ENCODE measurements at places on chromosomes 12 and 14.

DNA sequence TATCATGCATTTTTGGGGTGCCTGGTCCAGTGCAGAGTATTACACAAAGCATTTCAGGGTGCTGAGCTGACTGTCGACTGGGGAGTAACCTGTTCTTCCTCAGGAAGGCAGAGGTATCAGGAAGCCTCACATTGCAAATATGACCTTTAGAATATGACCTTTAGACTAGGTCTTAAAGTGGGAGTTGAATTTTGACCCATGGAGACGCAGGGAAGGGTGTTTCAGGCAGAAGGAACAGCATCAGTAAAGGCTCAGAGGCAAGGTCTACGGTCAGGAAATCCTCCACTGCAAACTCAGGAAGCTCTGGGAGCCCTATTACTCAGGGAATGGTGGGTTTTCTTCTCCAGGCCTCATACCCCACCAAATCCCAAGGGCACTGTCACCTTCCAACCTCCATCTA, 11.3 kb downstream of the HNF1A start:
- no peak for DNase-seq

DNA sequence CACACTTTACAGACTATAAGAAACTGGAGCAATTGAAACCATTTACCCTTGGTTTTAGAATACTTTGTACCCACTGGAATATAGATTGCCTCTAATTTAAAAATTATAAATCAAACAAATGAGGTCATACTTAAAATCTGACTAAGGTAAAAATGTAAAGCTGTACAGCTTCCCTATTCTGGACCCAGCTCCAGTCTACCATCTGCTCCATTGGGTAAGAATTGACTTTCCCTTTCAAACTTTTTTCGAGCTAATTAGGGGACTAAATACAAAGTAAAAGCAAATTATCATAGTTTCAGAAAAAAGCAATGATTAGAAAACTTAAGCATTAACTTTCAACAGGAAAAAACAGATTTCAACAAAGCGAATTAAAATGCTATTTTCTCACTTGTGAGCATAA, 4.3 kb downstream of the KRR1 start:
- no peak for DNase-seq

DNA sequence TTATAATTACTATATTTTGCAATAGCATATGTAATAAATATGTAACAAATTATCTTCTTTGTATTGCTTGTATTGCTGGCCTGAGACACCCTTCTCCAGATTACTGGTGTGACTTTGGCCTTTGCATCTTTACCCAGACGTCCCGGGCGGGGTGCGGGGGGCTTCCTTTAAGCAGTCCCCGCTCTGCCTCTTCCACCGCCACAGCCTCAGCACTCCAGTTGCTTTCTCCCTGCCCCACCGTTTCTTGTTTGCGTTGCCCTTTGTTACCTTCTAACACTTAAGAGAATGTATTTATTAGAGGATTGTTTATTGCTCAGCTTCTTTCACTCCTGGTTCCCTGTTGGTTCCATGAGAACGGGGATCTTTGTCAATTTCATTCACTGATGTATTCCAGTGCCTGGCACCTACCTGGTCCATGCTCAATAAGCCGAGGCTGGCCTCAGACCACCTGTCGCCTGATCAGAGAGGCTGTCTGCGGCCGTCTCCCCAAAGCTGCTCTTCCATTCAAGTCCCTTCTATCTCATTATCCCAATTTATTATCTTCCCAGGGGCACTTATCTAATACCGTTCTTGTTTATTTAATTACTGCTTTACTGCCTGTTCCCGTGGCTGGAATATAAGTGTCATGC, 100.5 kb upstream of the RFLNA start:
- DNase-seq, result no peak

DNA sequence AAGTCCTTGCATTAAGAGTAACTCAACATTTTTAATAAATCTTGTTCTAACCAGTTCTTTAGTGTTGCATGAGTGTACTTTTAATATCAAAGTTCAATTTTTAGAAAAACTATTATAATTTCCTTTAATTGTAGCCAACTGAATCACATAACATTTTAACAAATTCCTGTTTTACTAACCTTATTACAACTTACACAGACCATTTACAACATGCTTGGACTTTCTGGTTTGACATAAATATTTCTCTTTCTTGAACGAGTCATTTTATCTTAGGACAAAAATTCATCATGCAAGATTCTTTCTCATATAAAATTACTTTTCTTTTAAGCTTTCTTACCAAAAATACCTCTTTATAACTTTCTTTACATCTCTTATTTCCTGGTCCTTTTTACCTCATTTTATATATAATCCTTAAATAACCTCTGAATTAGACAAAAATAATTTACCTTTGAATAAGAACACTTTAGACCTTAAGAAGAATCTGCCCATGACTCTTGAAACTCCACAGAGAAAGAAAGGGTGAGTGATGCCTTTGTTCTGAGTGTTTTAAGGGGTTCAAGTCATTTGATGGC, 3.9 kb downstream of the SLCO1A2 start:
- DNase-seq, result no peak

- no peak for DNase-seq
Measured at GRCh38 chr14:51041883-51042282, 53.0 kb downstream of the TRIM9 start.

- DNase-seq, result no peak
Measured at GRCh38 chr14:65142914-65143625, 40.8 kb upstream of the MAX start.

GRCh38 chr12:29690728-29691127, 93.0 kb downstream of the TMTC1 start:
- DNase-seq, result no peak

DNA sequence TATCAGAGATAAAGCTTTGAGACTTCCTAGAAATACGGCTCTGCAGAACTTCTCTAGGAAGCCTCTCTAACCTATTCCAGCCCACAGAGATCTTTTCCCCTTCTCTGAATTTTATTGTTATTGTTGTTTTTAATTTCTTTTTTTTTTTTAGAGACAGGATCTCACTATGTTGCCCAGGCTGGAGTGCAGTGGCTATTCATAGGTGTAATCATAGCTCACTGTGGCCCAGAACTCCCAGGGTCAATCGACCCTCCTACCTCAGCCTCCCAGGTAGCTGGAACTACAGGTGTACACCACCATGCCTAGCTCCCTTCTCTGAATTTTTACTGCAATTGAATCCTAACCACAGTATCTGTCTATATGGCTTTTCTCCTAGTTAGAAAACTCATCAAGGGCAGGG, 19.6 kb downstream of the SLC7A8 start:
- no peak for DNase-seq

- DNase-seq, result no peak
Measured at GRCh38 chr14:88380405-88380804, 5.1 kb upstream of the SPATA7 start.

GRCh38 chr12:52310622-52311284, 10.4 kb downstream of the KRT83 start:
- DNase-seq, result no peak

- DNase-seq, result no peak
Measured at GRCh38 chr12:32536000-32536345, 136.6 kb downstream of the FGD4 start.

- no peak for DNase-seq
Measured at GRCh38 chr12:80269803-80270552, 170.6 kb downstream of the OTOGL start.

DNA sequence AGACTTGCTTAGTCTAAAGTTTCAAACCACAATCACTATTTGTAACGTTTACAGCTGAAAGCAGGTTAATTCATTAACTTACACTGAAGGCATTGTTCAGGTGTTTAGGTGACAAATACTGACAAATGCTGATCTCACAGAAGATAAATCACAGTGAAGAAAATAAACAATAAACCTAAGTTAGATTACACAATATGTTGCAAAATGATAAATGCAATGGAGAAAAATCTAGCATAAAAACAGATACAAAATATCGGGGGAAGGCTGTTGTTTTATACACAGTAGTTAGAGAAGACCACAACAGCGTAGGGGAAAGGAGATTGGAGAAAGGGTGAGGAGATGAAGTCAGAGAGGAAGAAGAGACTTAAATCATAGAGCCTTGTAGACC, 3.0 kb downstream of the SCAF11 start:
- no peak for DNase-seq

GRCh38 chr14:68167383-68168087, 348.0 kb downstream of the RAD51B start:
- DNase-seq, result no peak

GRCh38 chr14:71629765-71630492, 302.3 kb upstream of the RGS6 start:
- DNase-seq, result no peak

DNA sequence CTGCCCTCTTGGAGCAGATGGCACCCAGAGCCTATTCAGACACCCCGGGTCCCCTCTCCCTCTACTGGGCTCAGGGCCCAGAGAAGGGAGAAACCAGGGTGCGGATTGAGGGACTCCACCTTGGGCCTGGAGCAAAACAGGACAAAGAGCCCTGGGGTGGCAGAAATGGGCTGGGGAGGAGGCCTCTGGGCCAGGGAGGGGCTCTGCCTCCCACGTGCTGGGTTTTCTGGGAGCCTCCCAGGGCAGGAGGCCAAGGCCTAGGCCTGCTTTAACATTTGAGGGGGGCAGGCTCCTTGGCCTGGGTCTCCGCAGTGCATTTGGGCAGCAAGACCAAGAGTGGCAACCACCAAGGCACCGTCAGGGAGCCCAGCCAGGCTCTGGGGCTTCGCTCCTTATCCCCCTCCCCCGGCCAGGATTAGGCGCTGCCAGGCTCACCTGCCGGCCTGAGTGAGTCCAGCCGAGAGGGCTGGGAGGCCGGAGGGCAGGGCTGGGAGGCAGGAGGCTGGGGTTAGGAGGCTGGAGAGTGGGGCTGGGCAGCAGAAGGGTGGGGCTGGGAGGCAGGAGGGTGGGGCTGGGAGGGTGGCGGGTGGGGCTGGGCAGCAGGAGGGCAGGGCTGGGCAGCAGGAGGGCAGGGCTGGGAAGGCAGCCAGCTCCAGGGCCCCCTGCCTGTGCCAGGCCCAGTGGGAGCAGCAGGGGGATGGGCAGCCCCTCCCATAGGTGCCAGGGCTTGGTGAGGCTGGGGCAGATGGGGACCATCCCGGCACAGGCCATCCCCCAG, 101.8 kb upstream of the EIF5 start:
- DNase-seq, result no peak

- no peak for DNase-seq
Measured at GRCh38 chr14:68247274-68247673, 427.7 kb downstream of the RAD51B start.

GRCh38 chr12:114272071-114272470, 133.9 kb downstream of the TBX5 start:
- no peak for DNase-seq

GRCh38 chr12:125794401-125794800, 729.2 kb downstream of the AACS start:
- no peak for DNase-seq

- DNase-seq, result no peak
Measured at GRCh38 chr12:88715673-88716072, 135.4 kb upstream of the KITLG start.

DNA sequence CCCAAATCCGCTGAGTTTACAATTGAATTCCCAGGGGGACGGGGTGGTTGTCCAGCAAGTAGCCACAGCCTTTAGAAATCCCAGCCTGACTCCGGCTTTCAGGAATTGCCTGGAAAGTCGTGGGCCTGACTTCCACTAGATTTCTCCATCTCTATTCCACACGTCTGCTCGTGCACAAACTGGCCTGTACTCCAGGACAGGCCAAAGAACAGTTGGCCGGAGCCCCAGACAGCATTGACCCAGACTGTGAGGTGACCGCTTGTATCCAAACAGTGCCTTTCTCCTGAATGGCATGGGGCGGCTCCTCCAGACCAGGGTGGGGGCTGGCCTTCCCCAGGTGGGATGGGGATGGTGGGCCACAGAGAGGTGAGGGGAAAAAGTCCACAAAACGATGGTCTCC, 62.2 kb downstream of the KDM2B start:
- no peak for DNase-seq

DNA sequence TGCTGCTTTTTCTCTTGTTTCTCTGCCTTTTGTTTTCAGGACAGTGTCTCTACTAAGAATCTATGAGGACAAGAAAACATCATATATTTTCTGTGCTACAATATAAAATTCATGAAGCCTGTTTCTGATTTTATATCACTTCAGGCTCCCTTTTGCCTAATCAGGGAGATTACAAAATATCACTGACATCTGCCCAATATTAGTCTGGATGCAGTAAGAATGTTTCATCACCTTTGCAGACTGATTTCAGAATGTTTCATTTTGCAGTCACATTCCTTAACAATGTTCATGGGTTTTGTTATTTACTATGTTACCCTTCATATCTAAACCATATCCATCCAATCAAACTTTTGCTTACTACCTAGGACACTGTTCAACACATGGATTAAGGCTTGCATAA, 491 bp upstream of the CLEC6A start:
- no peak for DNase-seq

Measured in stimulated activated CD4-positive, alpha-beta T cell treated with anti-CD3 and anti-CD28 coated beads, Interleukin-15, amount 100 ng/mL, for 1 hour (primary cell).